SK-MEL-5 (cell line): ENCODE measurements at places on chromosomes 12 and 14.

GRCh38 chr14:91350813-91351511 is 66.7 kb downstream of the CCDC88C start:
- no peak for DNase-seq

- DNase-seq: no peak
These were observed 7.6 kb downstream of the ITPK1 start for GRCh38 chr14:93108105-93108504.

DNA sequence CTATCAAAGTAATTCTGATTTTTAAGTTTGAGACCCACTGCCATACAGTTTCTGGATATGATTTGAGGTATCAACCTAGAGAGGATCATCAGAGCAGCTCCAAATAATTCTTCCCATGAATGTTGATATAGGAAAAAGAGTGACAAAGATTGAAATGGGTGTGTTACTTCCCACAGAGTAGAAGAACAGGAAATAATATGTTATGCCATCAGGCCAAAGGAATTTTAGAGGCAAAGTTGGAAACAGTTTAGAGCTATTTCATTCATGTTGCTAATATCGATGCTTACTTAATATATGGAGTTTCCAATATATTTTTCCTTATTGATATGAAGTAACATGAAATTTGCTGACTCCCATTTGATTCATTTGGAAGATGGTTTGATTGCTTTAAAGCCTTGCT is 8.9 kb upstream of the MSRB3 start:
- DNase-seq: no peak

- DNase-seq: peak; percentile 53
These were observed 58.8 kb downstream of the GALC start for GRCh38 chr14:87934185-87934584.

DNA sequence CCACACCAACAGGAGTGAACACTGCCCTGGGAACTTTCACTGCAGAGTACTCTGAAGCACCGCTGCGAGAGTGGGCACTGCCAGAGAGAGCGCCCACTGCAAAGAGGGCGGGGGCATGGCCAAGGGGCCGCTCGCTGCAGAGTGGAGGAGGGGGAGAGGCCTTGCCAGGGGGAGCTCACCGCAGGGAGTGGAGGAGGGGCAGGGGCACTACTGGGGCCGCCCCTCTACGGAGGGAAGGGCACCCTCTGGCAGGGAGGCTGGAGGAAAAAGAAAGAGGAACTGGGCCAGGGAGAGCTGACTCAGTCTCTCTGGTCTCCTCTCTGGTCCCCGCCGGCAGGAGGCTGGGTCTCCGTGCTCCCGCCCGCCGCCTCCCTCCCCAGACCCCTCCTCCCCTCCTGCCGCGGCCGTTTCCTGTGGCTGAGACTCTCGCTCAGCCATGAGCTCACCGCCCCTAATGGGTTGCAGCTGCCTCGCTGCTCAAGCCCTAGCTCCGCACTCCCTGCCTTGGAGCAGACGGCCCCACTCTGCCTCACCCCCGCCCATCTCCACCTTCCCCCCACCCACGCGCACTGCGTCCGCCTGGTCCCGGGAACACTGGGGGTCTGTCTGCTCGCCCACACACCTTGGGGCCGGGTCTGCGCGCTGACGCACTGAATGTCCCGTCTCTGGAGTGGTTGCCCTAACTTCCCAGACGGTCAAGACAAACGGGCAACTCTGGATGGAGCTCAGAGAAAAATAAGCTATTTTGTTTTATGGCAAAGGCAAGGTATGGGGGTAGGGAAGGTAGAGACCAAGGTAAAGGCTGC is 1.3 kb downstream of the ARHGEF40 start:
- peak; percentile 71 for DNase-seq

DNA sequence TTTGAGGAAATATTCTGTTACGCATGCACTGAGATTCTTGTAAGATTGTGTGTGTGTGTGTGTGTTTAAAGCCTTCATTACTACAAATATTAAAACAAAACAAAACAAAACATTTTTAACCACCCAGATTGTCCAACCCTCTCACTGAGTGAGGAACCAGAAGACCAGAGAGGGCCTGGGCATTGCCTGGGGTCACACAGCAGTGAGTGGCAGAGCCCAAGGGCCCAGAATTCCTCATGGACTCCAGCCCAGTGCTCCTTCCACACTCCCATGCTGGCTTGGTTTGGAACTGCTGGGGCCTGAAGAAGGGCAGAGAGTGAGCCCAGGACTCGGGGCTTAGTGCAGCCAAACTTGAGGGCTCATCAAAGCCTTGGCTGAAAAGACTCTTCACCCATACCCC is 1.6 kb upstream of the OTUB2 start:
- no peak for DNase-seq

DNA sequence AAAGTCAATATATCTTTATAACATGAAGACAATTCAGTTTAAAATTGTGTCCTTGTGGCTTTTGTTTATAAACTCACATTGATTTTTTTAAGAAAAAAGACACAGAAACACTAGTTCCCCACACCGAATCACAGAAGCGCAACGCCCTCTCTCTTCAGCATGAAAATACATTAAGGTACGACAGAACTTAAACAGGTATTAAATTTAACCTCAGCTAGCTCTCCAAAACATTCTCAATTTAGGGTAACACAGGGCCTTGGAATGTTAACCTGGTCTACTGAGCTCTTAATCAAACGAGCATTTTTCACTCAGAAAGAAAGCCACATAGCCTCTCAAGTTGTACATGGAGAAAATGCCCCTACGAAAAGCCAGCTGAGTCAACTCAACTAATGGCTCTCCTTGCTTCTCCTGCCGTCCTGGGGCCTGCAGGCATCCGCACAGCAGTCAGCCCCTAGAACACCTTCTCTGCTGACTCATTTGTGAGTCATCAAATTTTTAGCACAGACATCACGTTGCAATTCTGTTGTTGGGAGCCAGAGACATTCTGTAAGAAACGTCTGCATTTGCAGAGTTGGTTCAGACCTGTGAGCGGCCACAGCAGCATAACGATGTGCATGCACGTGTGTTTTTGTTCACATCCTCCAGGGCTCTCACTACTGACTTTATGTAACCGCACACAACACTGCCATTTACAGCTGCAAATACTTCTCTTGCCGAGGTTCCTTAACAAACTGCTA is 141.6 kb downstream of the ITPR2 start:
- DNase-seq: peak; percentile 23

GRCh38 chr14:104702673-104703072 is 13.3 kb downstream of the INF2 start:
- no peak for DNase-seq

GRCh38 chr12:114812858-114813761 is 129.1 kb upstream of the TBX3 start:
- no peak for DNase-seq

- no peak for DNase-seq
These were observed 19.6 kb downstream of the SLC25A29 start for GRCh38 chr14:100286484-100287191.

GRCh38 chr12:63150713-63151622 is at the start of gene AVPR1A:
AVPR1A (minus strand) TSS chr12:63151201; CDS start chr12:63150836, 365 bp downstream.
- DNase-seq: no peak

GRCh38 chr14:60695327-60695726 is 28.8 kb downstream of the SIX4 start:
- DNase-seq: no peak

- DNase-seq: no peak
These were observed 28.2 kb upstream of the TMEM179 start for GRCh38 chr14:104632781-104633180.

DNA sequence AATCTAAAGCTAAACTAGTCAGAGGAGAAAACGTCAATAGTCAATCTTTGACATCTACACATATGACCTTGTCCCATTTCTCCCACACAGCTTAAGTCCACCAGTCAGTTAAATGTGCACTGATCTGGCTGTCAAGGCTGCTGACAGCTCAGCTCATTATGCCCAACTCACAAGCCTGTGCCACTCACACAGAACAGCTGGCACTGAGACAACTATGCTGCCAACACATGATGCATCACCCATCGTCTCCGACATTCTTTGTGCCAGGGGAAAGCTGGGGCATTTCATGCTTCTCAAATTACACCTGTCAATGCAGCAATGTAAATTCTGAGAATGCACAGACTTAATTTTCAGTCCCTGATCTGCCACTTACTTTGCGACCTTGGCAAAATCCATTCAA is 25.3 kb downstream of the GNS start:
- DNase-seq: no peak

- DNase-seq: no peak
These were observed 632 bp downstream of the NYNRIN start for GRCh38 chr14:24399447-24399822.

DNA sequence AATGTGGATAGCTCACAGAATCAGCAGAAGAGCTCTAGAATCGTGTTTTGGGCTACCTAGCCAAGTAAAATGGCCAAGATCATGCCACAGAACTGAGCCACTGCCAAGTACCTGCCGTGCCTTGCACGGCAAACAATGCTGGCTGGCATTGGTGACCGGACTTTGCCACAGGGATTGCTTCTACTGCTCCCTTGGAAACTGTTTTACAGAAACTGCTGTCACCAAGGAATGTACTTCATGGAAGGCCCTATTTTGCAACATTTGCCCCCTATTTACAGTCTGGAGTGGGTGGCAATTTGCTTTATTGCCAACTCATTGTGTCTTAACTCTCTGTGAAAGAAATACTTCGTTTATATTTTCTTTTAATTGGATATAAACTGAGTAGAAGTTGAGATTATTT is 49.0 kb downstream of the BORCS5 start:
- no peak for DNase-seq

DNA sequence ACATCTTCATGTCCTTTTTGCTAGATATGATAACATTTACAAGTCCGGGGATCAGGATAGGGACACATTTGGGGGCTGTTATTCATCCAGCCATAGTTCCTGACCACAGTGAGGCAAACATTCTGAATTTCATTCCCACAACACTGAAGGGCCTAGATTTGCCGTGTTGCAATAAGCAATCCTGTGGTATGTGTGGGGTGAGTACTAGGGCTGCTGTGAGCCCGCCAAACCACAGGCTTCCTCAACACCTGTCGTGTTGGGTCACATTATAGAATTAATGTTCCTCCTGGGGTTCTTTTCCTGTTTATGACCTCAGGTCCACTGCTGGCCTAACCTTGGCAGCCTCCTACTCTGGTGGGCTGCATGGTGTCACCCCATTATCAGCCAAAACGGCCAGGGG is 119.2 kb downstream of the TBC1D30 start:
- DNase-seq: no peak
